ENCODE measurements at places on chromosomes 16 and 17.
A peak's percentile ranks its signal among the peaks of the same experiment; 100 is the strongest.

DNA sequence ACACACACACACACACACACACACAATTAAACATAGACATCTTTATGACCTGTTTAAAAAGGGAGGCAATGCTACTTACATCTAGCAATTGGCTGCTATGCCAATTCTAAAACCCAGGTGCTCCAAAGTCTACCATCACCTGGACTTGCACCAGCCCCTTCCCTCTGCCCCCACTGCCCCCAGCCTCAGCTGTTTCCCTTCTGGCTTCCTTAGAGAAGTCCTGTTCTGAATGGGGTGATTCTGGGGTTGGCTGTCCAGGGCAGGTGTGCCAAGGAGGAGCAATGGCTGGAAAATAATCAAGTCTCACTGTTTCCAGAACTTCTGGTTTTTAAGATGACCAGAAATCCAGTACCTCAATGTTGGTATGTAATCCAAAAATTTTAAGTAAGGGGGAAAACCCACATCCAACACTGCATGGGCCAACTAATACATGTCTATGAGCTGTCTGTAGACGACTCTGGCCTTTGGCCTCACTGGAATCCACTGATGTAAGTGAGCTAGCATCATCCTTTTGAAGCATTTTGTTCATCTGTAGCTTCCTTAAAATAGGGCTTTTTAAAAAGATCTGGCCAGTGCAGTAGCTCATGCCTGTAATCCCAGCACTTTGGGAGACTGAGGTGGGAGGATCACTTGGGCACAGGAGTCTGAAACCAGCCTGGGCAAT lies 2.1 kb downstream of the IFT20 start:
- no peak for DNase-seq

GRCh38 chr16:50259334-50260205 lies 6.8 kb upstream of the ADCY7 start:
- DNase-seq: peak; percentile 82

GRCh38 chr16:63614429-63614828 lies 1507.4 kb downstream of the CDH11 start:
- no peak for DNase-seq

GRCh38 chr16:66603537-66604375 lies 748 bp upstream of the CMTM3 start:
- peak; percentile 51 for DNase-seq

DNA sequence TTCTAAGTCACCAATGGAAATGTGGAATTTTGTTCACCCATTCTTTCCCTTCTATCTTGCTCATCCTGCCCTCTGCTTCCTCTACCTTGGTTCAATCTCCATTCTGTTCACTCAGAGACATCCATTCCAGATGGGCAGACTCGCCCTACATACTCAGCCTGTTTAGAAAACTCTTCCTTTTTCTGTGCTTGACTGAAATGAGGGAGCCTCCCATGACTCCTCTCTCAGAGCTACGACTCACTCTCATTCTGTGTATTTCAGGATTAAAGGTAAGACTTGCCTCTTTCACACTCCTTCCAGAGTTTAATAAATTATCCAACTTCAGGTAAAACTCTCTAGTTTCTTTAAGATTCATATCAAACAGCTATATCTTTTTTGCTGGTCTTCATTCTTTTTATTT lies 182.8 kb downstream of the HS3ST3A1 start:
- no peak for DNase-seq
